ENCODE measurements at places on chromosomes 3 and 15.
A peak's percentile ranks its signal among the peaks of the same experiment; 100 is the strongest.

DNA sequence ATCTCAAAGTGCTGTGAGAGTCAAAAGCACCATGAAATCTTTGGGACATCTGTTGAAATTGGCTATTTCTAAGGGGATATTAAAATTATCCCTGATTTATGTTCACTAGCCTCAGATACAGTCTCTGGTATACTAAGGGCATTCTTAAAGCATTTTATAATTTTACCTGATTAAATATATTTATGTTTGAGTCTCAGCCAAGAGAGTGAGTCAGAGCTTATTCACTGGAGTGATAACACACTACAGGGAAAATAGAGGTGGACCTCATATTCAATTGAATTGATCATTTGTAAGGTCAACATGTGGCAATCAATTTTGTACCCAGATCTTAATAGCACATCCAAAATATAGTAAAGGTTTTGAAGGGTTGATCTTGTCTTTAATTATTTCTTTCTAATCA is 733.6 kb downstream of the EPHA3 start:
- DNase-seq, result no peak

GRCh38 chr3:14016900-14017475 is 107.7 kb downstream of the CHCHD4 start:
- no peak for DNase-seq

GRCh38 chr3:123258811-123259420 is 57.2 kb downstream of the SEC22A start:
- no peak for DNase-seq

- DNase-seq, result no peak
Observed at GRCh38 chr15:37081983-37082382, 18.4 kb downstream of the MEIS2 start.

DNA sequence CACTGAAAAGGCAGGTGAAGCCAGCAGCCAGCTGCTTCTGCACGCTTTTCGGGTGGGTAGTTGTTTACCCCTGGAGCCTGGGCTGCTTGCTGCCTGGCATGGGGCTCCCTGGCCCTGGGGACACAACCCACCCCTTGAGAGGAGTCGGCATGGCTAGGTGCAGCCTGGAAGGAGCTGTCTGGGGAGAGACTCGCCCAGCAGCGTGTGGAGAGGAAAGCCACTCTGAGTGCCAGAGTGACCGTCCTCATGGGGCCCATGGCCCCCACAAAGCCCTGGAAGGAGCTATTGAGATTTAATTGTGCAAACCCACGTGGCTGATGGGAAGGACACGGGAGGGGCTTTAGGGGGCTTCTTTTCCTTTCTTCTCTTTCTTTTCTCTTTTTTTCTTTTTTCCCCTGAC is 137.5 kb downstream of the OPA1 start:
- no peak for DNase-seq

- no peak for DNase-seq
Observed at GRCh38 chr15:30923429-30923828, 19.7 kb downstream of the FAN1 start.

DNA sequence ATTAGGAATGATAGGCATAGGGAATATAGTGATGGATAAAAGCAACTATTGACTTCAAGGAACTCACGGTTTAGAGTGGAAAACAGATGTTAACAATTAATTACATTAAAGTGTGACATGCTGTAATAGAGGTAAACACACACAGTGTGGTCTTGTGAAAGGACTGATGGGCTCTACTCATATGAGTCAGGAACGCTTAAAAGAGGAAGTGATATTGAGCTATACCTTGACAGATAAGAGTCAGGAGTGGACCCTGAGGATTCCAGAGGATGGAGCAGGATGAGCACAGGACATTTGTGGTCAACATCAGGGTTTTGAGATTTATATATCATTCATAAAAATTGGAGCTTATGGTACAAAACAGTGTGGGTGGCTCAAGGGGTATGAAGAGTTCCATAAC is 11.0 kb downstream of the EXOG start:
- DNase-seq, result no peak

GRCh38 chr15:62046078-62046743 is 14.0 kb downstream of the VPS13C start:
- DNase-seq, result no peak

- no peak for DNase-seq
Observed at GRCh38 chr3:169430707-169431404, 232.7 kb downstream of the MECOM start.

GRCh38 chr15:69843276-69843899 is 254.3 kb downstream of the TLE3 start:
- no peak for DNase-seq

- DNase-seq, result no peak
Observed at GRCh38 chr3:97417-98258, 98.9 kb upstream of the CHL1 start.

DNA sequence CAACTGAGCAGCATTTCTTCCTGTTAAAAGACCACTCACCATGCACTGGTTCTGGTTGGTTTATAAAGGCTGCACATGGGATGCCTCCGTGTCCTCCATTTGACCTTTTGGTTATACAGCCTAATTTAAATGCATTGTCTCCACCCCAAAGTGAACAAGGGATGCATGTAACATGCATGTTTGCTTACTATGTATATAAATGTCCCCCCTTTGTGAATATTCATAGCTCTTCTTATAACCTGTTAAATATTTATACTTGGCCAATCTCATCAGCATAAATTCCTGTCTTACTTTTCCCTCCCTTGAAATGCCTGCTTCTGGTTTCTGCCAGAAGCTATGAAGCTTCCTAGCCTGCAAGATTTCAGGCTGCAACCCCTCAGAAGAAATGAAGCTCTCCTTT is 27.4 kb downstream of the TARS3 start:
- DNase-seq, result no peak

- DNase-seq, result no peak
Observed at GRCh38 chr3:167777356-167777755, 41.8 kb downstream of the SERPINI1 start.

DNA sequence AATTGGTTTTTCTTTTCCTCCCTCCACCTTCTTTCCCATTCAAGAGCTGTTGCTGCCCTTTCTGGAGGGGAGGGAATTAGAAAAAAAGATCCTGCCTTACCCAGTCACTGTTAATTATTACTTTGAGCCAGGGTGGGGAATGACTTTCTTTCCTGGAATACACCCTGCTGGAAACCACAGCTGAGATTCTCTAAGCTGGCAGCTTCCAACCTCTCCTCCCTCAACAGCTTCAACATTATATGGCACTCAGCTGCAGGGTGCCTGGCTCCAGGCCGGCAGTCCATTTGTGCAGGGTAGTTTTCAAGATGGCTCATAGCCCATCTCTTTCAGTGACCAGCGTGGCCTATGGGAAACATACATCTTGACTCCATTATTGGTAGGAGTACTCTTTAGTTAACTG is 105.8 kb downstream of the UBE3A start:
- no peak for DNase-seq

DNA sequence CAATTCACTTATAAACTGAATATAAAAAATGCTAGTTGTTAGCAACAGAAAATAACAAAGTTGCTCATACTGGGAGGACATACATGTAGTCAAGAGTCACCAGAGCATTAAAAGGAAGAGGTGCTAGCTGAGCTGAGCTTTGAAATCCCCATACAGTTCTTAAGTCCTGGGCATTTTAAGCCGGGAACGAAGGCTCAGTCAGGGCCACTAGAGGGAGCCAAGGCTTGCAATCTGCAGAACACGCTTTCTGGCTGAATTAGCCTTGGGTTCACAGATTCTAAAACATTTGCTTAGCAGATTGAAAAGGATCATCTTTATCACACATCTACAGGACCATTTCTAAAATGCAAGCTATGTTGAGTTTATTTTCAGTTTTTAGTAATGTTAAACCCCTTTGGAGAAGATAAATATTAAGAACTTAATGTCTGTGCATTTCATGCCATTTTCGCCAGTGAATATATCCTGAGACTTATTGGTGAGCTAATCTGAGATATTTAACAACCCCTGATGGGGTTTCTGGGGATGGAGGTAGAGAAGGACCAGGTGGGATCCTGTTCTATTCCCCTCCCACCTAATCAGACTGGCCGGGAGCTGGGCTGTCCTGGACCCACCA is 26.3 kb upstream of the MNS1 start:
- peak; percentile 69 for DNase-seq

- DNase-seq, result no peak
Observed at GRCh38 chr3:151639418-151639740, 94.3 kb upstream of the AADACL2 start.

DNA sequence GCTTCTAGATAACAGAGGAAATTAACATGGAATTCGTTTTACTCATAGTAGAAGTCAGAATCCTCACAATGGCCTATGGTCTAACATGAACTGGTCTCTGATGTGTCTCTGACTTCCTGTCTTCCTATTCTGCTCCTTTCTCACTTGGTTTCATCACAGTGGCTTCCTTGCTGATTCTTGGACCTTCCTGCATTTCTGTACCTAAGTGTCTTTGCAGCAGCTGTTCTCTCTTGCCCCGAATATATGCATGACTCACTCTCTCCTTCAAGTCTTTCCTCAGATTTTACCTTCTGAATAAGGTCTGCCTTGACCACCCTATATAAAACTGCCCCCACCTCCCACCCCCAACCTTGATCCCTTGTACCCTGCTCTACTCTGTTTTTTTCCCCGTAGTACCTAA is 14.1 kb downstream of the ARL13B start:
- no peak for DNase-seq

GRCh38 chr3:52854013-52854412 is 19.2 kb upstream of the MUSTN1 start:
- DNase-seq, result no peak

- no peak for DNase-seq
Observed at GRCh38 chr3:74661672-74662071, 47.2 kb upstream of the CNTN3 start.

DNA sequence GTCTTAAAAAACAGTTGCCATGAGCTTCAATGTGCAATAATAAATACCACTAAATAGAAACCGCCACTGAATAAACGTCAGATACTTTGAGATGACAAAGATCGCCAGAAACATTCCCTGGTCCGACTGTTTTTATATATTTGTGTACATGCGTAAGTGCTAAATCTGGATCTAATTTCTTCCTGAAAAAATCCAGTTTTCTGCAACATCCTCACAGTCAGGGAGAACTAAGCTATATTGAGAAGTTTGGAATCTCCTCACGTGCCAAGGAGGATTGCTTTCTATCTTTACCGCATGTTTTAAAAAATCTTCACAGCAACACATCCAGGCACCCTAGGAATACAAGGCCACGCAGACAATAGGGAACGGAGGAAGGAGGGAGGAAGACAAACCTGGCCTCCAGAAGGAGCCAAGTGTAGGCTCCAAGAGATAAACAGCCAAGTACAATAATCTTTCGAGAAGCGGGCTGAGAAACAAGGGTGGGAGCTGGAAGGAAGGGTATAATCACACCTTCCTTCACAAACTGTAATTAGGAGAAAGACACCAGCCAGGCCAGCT is 5.7 kb downstream of the VGLL4 start:
- no peak for DNase-seq

GRCh38 chr3:184477940-184478339 is 83.6 kb upstream of the EPHB3 start:
- no peak for DNase-seq

DNA sequence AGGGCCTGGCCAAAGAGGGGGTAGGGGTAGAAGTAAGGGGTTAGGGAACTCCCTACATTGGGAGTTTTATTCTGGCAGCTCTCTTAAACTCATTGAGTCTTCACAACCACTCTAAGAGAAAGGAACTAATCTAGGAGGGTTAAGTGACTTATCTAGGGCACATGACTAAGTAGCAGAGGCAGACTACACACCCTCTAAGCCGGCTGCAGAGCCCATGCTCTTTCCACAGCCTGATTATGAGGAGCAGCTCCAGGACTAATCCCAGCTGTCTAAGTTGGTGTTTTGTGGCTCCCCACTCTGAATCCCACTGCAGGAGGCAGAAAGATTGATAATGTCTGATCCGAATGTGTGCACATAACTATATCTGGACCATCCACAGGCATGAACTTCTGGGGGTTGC is 374.6 kb downstream of the EPHB1 start:
- DNase-seq, result no peak

- DNase-seq, result no peak
Observed at GRCh38 chr3:116280130-116280740, 165.1 kb downstream of the LSAMP start.

GRCh38 chr3:197028728-197029510 is 698 bp downstream of the MELTF start:
- peak; percentile 35 for DNase-seq

DNA sequence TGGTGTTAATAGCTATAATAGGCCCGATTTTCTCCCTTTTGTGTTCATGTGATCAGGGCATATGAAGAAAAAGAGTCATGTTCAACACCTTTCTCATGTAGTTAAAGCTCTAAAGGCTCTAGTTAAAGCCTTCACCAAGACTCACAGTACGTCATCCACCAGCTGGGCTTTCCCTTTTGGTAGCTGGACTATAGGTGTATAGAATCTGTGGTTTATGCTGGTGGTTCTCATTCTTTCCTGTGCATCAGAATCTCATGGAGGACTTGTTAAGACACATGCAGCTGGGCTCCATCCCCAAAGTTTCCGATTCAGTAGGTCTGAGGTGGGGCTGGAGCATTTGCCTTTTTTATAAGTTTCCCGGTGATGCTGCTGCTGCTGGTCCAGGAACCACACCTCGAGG is 31.0 kb downstream of the CFAP91 start:
- no peak for DNase-seq

- DNase-seq, result no peak
Observed at GRCh38 chr3:124663690-124664089, 66.6 kb upstream of the UMPS start.

DNA sequence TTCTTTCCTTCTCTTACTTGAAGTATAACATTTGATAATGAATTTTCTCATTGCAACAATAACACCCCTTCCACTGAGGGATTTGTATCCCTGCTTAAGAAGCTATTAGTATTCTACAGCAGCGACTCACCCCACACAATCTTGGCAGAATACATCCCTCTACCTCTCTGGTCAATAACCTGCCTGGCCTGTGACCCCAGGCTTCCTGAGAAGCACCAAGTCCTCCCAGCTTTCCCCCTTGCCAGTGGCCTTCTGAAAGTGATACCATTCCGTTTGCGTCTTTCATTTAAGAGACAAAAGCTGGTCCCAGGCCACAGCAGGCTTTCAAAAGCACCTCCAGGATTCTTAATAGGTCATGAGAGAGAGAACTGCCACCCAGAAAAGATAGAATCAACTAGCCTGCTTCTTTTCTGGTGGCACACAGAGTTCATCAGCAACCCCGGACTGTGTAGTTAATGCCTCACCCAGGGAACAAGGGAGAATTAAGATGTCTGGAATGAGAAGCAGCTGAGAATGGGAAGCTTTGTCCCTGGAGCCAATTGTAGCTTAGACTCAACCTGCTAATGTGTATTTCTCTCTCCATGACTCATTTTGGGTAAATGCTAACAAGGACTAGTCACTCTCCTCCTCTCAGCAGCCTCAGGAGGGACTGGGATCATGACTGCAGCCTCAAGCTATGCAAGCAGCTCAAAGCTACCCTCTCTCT is 101.0 kb upstream of the CPNE4 start:
- DNase-seq, result no peak

DNA sequence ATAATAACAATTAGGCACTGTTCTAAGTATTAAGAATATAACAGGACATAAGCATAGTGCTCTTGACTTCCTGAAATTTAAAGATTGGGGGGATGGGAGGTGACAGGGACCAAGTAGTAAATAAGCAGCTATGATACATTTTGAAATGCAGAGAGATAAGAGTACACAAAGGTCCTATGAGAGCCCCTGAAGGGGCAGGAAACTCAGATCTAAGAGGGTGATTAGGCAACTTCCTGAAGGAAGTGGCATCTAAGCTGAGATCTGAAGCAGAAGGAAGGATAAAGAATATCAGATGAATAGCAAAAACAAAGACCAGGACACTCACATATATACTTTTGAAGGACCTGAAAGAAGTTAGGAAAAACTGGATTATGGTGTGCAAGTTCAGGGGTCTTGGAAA is 415.2 kb upstream of the FRG2C start:
- DNase-seq, result no peak
